ENCODE measurements at places on chromosomes 7 and 10.

- no peak for DNase-seq
Observed at GRCh38 chr10:78053211-78053868, 19.7 kb downstream of the RPS24 start.

DNA sequence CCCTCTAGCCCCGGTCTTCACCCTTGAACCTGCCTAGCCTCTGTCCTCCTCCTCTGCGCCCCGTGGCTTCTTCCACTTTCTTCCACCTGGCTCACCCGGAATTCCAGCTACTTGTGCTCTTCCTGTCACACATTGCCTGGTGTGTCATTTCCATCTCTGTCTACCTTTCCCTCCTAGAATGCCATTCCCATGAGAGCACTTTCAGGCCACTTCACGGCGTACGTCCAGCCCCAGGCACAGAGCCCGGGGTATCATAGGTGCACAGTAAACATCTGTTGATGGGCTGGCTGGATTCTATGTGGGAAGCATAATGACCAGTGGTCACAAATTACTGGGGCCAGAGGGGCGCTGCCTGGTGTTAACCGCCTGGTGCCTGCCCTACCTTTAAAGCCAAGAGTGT is 161.3 kb downstream of the CUX1 start:
- no peak for DNase-seq

- no peak for DNase-seq
Observed at GRCh38 chr7:48298779-48299178, 127.5 kb downstream of the ABCA13 start.

DNA sequence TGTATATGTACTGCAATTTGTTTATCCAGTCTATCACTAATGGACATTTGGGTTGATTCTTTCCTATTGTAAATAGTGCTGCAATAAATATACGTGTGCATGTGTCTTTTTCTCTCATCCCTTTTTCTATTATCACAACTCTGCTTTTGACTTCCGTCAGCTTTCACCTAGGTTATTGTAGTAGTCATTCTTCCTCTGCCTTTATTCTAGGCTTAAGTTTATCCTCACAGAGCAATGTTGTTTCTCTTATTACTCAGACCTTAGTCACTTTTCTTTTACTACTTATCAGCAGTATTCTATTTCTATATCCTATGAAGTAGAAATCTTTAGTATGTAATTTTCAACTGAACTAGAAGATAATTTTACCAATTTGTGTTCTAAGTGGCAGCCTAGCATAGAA is 175.3 kb upstream of the SEMA3E start:
- no peak for DNase-seq

DNA sequence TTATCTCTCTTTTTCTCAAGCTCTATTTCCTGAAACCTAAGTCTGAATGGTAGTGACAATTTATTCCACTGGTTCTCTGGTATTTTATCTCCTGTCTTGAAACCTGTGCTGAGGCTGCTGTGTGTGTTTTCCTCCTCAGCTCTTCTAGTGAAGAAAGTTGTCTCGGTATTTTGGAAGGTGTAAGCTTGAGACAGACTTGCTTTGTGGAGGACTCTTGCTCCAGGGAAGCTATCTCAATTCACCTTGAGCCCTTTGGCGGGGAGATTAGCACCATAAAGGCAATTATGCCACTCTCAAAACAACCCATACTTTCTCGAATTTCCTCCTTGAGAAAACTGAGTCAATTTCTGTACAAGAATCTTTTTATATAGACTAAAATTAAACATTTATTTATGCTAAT is 141.6 kb downstream of the THSD7A start:
- no peak for DNase-seq

GRCh38 chr7:86222806-86223205 is 420.9 kb upstream of the GRM3 start:
- no peak for DNase-seq

GRCh38 chr10:128422190-128422589 is 296.0 kb upstream of the MKI67 start:
- no peak for DNase-seq

GRCh38 chr10:95518455-95519452 is 42.4 kb downstream of the SORBS1 start:
- no peak for DNase-seq

DNA sequence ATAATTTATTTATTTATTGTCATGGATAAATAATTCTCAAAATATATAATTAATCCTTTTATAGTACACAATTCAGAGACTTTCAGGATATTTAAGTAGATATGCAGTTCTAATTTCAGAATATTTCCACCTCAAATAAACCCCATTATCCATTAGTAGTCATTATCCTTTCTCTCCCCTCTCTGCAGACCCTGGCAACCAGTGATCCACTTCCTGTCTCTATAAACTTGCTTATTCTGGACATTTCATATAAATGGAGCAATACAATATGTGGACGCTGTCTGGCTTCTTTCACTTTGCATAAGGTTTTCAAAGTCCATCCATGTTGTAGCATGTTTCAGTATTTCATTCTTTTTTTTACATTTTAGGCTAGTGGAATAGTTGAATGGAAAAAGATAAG is 230.2 kb downstream of the FZD1 start:
- DNase-seq = no peak
